ENCODE measurements at places on chromosomes 13 and 19.

GRCh38 chr13:65112123-65112522, 2118.0 kb downstream of the PCDH9 start:
- DNase-seq, result no peak

DNA sequence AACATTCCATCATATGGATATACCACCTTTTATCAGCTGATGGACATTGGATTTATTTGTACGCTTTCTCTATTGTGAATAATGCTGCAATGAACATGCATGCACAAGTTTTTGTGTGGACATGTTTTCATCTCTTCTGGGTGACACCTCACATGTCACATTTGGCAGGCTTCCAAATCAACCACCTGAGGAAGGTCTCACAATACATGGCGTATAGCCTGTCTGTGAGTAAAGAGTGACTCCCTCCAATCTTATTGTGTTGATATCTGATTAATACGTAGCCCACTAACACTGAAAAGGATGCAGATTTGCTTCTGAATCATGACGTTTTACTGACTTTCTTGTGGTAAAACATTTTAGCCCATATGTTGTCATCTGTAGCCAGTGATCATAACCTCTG, 61.1 kb downstream of the SLC15A1 start:
- DNase-seq, result no peak

DNA sequence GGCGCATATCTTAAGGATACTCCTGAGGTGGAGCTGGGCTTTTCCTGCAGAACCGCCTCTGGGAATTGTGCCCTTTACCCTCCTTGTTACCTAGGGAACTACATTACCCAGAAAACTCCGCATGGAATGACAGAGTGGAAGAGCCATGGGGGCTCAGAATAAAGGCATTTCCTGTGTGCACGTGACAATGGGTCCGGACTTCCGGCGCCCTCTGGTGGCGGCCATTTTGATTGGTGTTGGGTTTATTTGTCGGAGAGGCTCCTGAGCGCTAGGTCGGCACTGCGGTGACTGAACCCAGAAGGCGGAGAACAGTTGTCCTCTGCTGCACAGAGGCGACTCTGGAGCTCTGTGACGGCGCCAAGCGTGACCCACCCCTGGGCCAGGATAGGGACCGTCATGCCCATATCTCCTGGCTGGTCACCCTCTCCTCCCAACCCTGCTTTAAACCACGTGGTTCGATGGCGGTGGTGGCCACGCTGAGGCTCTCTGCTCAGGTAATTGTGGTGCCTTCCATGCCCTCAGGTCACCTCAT, at the start of gene ZNF587B:
TSS of gene ZNF587B (plus strand) at position 229 of the 532 bp plus-strand sequence. CDS start at position 459, 230 bp downstream.
- no peak for DNase-seq

- DNase-seq, result no peak
Measured at GRCh38 chr19:17543986-17544385, 11.5 kb upstream of the COLGALT1 start.

- no peak for DNase-seq
Measured at GRCh38 chr19:32889137-32889934, 19.8 kb upstream of the SLC7A9 start.

DNA sequence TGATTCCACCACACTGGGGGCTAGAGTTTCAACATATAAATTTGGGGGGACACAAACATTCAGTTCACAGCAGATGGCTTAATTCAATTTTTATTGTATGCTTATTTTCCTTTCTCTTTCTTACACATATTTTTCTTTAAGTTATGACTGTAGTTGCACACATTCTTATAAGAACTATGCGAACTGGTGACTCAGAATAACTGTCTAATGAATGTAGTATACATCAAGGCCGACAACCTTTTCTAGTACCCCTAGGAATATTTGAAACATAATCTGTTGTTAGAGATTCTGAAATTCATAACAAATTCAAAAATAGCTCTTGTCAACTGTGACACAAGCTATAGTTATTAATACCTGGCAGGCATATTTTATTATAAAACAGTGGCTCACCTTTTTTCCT, 695.6 kb downstream of the PCDH9 start:
- no peak for DNase-seq

- no peak for DNase-seq
Measured at GRCh38 chr13:40597735-40598365, 68.6 kb downstream of the FOXO1 start.
